SW 1271 (cell line): ENCODE measurements at places on chromosomes 13 and 19.

DNA sequence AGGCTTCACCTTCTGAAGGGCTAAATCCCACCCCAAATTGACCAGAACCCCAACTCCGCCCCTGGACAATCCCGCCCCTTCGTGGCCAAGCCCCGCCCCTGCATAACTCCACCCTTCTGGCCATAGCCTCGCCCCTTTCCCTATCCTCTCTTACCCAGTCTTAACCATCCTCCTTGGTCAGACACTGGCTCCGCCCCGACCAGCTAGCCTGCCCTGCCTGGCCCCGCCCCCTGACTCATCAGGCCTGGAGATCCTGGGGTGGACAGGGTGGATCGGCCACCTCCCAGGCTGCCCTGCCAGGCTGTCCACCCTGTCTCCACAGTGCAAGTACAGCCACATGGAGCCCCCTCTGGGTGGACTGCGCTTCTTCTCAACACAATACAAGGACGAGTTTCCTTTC is 8.0 kb upstream of the ZNF358 start:
- peak; percentile 81 for DNase-seq

DNA sequence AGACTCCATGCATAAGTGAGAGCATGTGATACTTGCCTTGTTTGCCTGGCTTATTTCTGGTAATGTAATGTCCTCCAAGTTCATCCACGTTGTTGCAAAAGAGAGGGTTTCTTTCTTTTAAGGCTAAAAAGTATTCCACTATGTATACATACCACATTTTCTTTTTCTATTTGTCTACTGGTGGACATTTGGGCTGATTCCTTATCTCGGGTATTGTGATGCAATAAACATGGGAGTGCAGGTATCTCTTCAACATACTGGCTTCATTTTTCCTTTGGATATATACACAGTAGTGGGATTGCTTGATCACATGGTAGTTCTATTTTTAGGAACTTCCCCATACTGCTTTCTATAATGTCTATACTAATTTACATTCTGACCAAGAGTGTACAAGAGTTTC is 49.6 kb upstream of the EBPL start:
- DNase-seq: no peak

- no peak for DNase-seq
Measured at GRCh38 chr19:35484252-35485036, 5.8 kb downstream of the KRTDAP start.

GRCh38 chr13:75813323-75813722 is 177.2 kb downstream of the LMO7 start:
- DNase-seq: no peak

- no peak for DNase-seq
Measured at GRCh38 chr13:91346850-91347201, 661 bp upstream of the MIR17HG start.

- no peak for DNase-seq
Measured at GRCh38 chr19:45971260-45971902, 2.3 kb downstream of the NOVA2 start.

GRCh38 chr13:26473571-26474230 is 83.8 kb upstream of the WASF3 start:
- no peak for DNase-seq

DNA sequence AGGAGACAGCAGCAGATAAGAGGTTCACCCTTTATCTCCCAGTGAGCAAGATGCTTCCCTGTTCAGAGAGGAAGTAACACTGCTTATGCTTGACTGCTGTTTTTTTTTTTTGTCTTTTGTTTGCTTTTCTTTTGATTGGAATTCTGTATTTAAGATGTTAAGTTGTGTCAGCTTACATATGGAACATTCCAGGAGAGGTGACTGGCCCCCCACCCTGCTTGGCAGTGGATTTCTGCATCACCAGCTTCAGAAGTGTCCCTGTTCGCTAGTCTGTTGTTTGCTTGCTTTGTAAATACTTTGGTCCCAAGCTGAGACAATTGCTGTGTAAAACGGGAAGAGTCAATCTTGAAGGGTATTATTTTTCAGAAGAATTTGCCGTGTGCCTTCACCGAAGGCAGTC is 43.0 kb downstream of the IFT88 start:
- DNase-seq: no peak

GRCh38 chr13:83752141-83752540 is 130.1 kb downstream of the SLITRK1 start:
- DNase-seq: peak; percentile 25

- DNase-seq: no peak
Measured at GRCh38 chr19:55305491-55305890, 19.6 kb downstream of the TMEM150B start.

DNA sequence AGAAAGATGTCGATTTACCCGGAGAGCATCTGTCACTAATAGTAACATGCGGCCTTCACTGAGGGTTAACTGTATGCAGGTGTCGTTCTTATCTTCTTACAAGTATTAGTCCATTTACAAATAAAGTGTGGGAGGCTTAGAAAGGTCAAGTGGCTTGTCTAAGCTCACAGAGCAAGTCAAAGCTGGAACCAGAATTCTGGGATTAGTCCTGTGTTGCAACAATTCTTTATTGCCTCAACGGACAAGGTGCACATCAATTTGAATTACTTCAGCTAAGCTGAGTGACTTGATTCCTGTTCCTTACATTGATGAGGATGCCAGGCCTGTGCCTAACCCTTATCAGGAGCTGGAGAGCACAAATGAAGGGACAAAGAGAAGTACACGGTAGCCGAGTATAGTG is 1193.6 kb downstream of the UQCRFS1 start:
- no peak for DNase-seq

GRCh38 chr19:4678881-4679790 is 9.0 kb upstream of the MYDGF start:
- no peak for DNase-seq

- DNase-seq: peak; percentile 34
Measured at GRCh38 chr13:51435002-51435578, 17.7 kb downstream of the INTS6 start.
